Epithelial cell of esophagus (primary cell): ENCODE measurements at places on chromosomes 5 and 9.

DNA sequence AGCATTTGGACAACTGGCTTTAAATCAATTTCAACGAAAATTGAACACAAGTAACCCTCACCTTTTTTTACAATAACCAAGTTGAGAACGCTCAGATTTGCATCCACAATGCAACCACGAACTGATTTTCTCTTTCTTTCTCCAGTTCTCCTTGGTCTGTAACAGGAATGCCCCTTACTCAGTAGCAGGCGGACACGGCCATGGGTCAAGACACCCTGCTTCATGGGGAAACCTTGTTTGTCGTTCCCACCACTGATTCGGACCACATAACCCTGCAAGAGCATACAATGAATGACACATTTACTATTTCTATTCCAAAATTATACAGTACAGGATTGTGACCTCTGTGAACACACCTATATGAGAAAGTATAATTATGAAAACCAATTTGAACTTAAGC lies 1.4 kb downstream of the RPS6 start:
- DNase-seq: no peak

GRCh38 chr5:168784454-168784853 lies 205.3 kb upstream of the PANK3 start:
- DNase-seq: no peak

DNA sequence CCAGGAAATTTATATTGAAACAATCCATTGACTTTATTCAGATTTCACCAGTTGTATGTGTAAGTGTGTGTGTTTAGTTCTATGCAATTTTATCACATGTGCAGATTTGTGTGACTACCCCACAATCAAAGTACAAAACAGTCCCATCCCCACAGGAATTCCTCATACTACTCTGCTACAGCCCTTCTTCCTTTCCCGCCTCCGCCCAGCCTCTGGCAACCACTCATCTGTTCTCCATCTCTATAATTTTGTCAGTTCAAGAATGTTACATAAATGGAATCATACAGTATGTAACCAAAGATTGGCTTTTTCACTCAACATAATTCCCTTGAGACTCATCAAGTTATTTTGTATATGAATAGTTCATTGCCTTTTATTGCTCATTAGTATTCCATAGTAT lies 289.1 kb downstream of the GADD45G start:
- DNase-seq: no peak

- peak; percentile 92 for DNase-seq
Observed at GRCh38 chr9:127923771-127924170, 6.8 kb downstream of the PIP5KL1 start.

DNA sequence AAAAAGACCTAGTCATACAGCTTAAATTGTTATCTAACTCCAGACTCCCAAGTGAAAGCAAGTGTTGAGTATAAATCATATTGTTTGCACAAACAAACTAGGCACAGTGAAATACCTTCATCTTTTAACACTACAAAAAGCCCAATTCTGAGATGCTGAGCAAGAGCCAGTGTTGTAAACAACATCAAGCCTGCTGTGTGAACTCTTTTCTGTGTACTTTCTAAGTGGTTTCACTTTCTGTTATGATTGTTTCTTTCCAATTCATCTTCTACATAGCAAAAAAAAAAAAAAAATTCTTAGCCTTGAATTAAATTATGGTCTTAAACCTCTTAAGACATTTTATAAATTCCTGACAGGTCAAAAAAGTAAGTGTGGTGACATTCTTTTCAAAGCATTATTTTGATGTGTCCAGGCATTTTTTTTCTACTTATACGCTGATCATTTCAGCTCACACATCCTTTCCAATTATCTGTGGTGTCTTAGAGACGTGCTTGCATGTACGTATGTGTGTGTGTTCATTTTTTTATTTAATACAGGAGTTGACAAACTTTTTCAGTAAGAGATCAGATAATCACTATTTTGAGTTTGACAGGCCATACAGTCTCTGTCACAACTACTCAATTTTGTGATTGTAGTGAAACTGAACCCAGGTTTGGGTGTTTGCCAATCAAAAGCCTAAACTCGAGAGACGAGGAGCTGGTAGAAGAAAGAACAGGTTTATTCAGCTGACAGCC lies 556.1 kb downstream of the CDH9 start:
- DNase-seq: no peak

GRCh38 chr5:109704282-109704952 lies 14.7 kb downstream of the MAN2A1 start:
- no peak for DNase-seq

- DNase-seq: no peak
Observed at GRCh38 chr5:147045290-147045689, 166.7 kb upstream of the PPP2R2B start.

GRCh38 chr5:966941-967340 lies 41.7 kb upstream of the NKD2 start:
- DNase-seq: no peak

DNA sequence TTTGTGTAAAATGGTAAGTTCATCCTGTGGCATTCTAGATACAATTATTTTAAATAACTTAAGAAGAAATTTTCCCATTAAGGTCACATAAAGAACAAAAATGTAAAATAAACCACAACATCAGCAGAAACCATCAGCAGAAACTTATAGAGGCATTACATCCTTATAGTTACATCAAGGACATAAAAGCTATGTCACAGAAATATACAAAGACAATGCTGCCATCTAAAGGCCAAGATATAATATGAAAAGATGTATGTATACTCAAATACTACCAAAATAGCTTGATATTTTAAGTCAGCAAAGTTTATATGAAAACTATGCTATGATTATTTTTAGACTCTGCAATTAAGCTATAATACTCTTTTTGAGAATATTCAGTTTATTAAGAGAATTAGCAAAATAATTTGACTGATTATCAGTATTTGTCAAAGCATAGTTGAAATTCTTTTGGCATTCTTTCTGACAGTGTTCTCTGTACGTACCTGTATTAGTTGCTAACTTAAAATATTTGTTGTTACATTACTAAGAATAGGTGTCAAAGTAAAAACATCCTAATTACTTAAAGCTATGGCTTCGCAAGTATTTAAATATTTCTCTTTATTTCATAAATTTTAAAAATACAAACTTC lies 36.2 kb downstream of the FBXL17 start:
- peak; percentile 63 for DNase-seq

DNA sequence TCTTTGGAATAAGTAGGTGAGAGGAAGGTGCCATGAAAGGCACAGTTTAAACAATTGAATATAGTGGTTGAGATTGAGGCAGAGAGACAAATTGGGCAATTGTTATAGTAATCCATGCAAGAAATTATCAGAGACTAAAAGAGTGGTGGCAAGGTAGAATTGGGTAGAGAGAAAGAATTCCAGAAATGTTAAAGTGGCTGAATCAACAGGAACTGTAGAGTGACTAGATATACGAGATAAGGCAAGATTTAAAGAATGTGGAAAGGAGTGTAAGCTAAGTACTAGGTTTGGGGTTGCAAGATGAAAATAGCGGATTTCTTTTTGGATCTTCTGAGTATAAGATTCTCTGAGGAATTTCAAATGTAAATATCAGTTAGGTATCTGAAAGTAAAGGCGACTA lies 285.2 kb downstream of the DMRTA1 start:
- no peak for DNase-seq

- no peak for DNase-seq
Observed at GRCh38 chr5:88545338-88545737, 276.7 kb upstream of the TMEM161B start.

DNA sequence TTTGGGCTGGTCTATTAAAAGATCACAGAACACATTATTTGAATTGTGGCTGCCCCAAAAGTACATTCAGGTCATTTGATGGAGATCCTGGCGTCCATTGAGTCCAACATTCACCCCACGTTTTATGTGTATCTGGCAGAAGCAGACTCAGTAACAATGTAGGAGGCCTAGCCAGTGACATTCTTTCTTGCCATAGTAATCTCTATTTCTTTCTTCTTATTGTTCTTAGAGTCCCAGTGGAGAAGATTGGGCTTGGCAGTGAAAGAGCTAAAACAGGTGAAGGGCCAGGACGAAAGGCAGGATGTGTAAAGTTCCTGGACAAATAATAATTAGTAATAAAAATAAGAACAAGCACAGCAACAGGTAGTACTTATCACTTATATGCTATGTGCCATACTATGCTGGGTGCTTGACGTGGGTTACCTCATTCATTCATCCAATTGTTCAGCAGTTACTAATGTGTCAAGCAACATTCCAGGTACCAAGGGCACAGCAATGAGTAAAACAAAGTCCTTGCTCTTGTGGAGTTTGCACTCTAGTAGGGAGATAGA lies 12.6 kb upstream of the ANKH start:
- peak; percentile 30 for DNase-seq

GRCh38 chr9:88056876-88057275 lies 81.4 kb downstream of the SPATA31C2 start:
- peak; percentile 34 for DNase-seq

DNA sequence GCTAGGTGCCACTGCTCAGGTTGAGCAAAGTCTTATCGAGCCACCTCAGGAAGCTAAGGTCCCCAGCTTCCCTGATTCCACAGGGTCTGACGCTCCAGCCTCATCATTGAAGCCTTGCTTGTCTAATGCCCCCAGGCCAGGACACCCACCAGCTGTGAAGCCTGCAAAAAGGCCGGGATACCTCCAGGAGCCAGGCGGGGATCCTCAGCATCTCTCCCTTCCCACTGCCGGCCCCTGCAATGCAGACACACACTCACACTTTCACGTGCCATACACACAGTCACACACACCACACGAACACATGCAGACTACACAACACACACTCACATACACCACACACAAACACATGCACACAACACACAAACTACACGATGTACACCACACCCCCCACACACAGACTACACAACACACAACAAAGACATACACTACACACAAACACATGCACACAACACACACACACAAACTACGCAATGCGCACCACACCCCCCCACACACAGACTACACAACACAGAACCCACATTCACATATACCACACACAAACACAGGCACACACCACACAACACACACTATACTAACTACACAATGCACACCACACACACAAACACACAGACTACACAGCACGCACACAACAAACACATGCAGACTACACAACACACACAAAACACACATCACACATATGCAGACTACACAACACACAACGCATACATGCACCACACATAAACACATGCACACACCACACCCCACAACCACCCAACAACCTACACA lies 17.8 kb upstream of the S1PR3 start:
- DNase-seq: no peak
